Suppressor macrophage (primary cell): ENCODE measurements at places on chromosomes 1 and 21.
A peak's percentile ranks its signal among the peaks of the same experiment; 100 is the strongest.

DNA sequence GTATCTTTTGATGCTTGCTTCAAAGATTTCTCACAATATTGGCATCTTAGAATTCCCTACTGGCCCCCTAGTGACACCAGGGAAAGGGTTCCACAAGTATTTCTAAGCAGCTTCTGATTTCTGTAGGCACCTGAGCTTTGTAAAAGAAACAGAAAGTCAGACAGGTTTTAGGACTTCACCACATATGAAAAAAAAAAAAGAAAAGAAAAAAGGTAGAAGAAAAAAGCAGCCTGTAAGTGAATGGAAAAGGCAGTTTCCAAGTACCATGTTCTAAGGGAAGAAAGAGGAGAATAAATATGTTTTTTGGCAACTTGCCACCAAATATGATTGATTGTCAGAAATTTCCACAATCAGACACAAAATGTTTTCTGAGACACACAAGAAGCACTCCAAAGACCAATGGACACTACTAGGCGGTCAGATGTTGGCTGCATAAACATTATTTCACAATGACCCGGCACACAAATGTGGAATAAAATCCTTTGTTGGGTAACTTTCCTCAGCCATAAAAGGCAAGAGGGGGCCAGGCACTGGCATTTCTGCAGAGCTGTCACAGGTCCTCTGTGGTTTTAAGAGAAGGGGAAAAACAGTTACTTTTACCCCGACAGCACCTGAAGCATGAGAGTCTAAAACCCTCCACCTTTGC, 12.7 kb upstream of the CPLANE2 start:
- DNase-seq, result peak; percentile 61

- no peak for DNase-seq
These were observed 278.8 kb downstream of the ASTN1 start for GRCh38 chr1:176885751-176886150.

- peak; percentile 32 for DNase-seq
These were observed 1.2 kb downstream of the TUT4 start for GRCh38 chr1:52551507-52552235.

- DNase-seq, result no peak
These were observed 90.8 kb downstream of the PLXNA2 start for GRCh38 chr1:208153386-208153785.

GRCh38 chr1:165289556-165289955, 67.0 kb downstream of the LMX1A start:
- DNase-seq, result no peak

- no peak for DNase-seq
These were observed 30.6 kb downstream of the FYB2 start for GRCh38 chr1:56788588-56788987.

DNA sequence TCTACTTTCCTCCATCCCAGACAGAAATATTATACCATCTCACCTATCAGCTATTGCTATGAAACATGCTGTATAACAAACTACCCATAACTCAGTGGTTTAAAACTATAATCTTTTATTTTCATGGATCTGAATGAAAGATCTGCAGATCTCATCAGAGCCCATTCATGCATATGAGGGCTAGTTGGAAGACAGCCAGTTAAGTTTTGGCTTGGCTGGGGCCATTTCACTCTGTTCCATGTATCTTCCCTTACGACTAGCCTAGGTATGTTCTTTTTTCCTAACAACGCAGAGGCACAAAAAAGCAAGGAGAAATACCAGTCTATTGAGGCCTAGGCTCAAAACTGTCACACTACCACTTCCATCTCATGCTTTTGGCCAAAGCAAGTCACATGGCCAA, 28.1 kb upstream of the RGS1 start:
- DNase-seq, result no peak

GRCh38 chr1:51369171-51369570, 38.8 kb upstream of the TTC39A start:
- no peak for DNase-seq

DNA sequence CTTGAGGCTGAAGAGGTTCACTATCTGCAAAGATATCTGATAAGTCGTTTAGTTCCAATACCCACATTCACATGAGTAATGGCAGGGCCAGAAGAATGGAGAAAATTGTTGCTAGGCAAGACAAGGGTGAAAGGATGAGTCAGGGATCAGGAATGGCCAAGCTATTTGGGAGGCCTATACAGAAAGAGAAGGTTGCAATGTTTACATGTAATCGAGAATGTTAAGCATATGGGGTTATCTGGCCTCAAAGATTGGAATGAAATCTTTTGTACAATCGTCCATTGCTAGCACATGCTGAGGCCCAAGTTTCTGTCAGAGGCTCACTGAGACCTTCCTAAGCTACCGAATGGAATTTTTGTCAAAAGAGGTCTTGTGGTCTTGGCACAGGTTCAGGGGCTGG, 299.9 kb upstream of the PLD5 start:
- no peak for DNase-seq

DNA sequence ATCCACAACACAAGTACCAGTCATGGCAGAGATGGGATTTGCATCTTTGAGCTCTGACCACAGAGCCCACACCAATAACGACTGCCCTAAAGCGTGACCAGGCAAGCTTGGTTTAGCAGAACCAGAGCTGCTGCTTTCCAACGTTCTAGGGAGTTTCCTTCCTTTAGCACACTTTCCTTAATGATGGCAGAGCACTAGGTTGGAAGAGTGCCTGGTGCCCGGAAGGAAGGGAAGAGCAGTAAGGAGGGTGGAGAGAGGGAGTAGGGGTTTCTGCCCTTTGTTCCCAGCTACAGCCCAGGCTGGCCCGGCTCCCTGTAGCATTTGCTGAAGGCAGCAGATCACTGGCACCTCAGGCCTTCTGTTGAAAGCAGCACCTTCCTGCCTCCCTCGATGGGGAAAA, 6.1 kb upstream of the EVA1C start:
- DNase-seq, result no peak

DNA sequence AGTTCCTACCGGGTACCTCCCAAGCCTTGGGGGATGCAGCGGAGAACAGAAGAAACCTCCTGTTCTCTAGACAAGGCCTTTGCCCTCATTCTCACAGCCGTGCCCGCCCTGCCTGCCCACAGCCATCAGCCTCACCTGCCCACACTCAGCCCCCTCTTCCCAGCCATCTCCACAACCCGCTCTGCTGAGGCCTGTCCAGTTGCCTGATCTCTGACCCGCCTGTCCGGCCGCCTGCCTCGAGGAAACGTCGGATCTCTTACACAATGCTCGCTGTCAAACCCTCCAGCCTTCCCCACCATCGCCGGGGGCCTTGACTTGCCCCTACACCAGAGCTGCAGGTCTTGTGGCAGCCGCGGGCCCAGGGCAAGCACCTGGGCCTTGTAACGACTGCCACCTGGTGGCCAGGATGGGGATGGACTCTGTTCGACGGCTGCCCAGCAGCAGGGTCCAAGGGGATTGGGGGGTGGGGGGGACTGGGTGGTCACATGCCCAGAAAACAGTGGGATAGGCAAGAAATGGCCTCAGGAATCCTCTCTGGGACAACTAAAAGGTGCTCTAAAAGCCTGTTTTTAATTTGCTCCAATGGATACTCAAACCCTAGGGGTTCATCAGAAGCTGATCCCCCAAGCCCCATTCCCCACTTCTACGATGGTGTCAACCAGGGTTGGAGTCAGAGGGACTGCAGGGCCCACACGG, 31.0 kb downstream of the SLC45A1 start:
- peak; percentile 82 for DNase-seq

GRCh38 chr1:192588546-192588945, 13.0 kb downstream of the RGS1 start:
- DNase-seq, result no peak

- DNase-seq, result no peak
These were observed 17.5 kb upstream of the COL18A1 start for GRCh38 chr21:45387506-45387905.
